ENCODE measurements at places on chromosomes 11 and 22.

DNA sequence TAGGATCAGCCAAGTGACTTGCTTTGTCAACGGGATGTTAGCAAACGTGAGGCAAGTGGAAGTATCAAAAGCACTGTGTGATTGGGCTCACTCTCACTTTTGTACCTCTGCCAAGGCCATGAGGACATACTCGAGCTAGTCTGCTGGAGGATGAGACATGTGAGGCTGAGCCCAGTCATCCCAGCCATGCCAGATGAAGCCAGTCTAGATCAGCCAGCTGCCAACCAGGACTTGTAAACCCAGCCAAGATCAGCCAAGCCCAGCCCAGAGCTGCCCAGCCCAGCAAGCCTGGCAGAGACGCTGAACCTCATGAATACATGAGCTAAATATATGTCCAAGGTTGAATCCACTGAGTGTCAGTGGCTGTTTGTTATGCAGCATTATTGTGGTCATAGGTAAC is 369.7 kb downstream of the MN1 start:
- DNase-seq, result no peak

- no peak for DNase-seq
Measured at GRCh38 chr22:35114131-35114980, 48.4 kb downstream of the ISX start.

GRCh38 chr11:114196997-114197703 is 99.0 kb upstream of the NNMT start:
- DNase-seq, result no peak

GRCh38 chr22:45304971-45305370 is 4.8 kb upstream of the FAM118A start:
- no peak for DNase-seq

All from HuH-7 (cell line).